ENCODE measurements at places on chromosomes 2 and 18.

DNA sequence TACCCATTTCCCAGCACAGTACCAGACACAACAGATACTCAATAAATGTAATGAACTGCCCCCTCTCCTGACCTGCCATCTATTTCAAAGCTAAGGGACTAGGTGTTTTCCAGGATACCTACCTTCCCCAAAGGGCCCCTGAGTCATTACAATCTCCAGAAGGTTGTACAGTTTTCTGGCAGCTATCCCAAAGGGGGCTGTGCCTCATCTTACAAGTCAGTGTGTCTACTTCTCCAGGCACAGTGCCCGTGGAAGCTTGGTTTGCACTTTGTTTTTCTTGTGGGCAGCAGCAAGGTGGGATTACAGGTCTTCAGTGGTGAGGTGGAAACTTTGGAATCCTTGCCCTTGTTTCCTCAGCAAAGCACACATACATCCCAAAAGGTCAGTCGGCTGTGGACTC lies 62.8 kb upstream of the CYP26B1 start:
- no peak for DNase-seq

- no peak for DNase-seq
Measured at GRCh38 chr2:41127351-41127750, 675.5 kb upstream of the SLC8A1 start.

- no peak for DNase-seq
Measured at GRCh38 chr2:185643434-185643833, 95.2 kb upstream of the FSIP2 start.

- DNase-seq = no peak
Measured at GRCh38 chr18:23502516-23503037, 734 bp upstream of the RMC1 start.

DNA sequence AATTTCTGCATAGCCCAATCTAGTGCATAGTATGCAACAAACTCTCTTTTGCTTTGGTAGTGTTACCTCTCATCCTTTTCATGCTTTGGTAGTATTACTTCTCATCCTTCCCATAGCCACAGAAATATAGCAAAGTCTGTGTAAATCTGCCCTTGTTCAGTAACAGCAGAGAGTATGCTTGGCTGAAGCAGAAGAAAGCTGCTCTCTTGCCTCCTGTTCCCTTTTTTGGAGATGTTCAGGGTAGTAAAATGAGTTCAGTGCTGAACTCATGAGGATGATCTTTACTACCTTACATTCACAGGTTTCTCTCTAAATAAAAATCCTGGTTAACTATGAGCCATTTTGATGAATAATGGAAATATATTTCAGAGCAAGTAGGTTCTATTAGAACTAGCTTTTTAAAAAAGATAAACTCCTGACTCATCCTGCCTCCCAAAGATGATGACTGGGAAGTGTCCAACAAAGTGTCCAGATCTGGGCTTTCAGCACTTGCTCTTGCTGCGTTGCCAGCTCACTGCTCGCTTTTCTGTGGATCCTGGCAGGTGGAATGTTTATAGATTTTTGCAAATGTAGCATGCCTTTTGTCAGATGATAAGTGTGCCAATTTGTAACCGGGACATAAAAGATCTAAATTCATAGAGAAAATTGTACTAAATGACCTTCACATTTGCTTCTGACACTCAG lies 29.4 kb upstream of the CHMP3 start:
- no peak for DNase-seq

Measured in NCI-H510A (cell line).